ENCODE measurements at places on chromosomes 2 and 18.

DNA sequence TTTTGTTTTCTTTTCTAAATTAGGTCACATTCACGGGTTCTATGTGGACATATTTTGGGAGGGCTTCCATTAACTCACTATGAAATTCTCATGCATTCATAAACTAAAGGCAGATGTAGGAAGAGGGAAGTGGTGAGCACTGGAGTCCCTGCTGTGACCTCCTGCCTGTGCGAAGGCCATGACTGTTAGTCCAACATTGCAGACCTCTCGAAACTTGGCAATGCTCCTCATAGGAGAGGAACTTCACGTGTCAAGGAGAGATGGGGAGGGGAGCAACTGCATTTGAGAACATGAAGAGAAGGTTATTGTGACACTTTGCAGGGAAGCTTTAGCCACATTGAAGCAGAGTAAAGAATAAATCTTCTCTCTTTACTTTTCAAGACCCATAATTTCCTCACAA is 126.4 kb upstream of the HNMT start:
- DNase-seq = no peak

DNA sequence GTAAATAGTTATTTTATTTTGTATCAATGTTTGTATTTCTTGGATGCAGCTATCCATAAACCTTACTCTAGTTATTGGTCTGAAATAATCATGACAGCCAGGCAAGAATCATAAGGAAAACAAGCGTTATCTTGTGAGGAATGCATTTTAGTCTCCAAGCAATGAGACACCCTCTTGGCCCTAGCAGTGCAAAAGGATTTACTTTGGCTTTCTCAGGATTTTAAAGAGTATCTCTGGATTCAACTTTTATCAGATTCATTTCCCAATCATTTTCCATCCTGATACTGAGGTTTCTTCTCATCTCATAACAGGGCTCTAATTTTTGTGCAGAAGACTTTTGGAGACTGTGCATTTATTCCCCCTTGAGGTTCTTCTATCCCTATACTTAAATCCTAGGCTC is 480.8 kb downstream of the TMX3 start:
- no peak for DNase-seq

- no peak for DNase-seq
Observed at GRCh38 chr2:42781181-42781580, 11.2 kb downstream of the HAAO start.

DNA sequence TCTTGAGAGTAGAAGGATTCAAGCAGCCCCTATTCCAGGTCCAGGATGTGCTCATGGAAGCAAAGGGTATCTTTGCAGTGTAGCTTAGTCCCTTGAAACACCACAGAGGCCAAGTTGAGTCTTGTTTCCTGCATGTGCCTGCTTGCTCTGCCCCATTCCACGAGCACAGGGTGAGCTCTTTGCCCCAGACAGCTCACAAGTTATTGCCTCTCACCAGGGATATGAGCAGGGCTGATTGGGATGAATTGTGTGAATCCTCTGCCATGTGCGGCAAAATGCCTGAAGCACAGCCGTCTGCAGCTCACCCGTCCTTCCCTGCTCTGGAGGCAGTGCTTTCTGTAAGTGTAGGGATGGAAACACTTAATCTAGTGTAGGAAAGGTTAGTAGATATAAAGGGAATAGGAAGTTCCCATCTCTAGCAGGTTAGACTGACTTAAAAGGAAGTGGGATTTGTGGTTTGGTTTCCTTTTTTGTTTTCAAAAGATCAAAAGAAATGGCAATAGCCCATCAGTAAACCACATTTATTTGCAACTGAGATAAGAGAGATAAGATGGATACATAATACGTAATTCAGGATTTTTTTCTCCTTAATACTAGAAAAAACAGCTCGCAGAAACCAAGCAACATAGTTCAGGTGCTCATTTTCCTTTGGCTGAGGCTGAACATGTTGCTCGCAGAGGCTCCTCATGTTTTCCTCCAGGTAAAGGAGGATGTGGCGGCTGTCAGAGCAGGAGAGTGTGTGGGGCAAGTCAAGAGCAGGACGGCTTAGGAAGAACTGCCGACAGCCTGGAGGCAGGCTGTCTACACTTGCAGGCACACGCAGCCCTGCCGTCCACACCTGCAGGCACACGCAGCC is 41.4 kb downstream of the TMEM182 start:
- DNase-seq = no peak

- DNase-seq = no peak
Observed at GRCh38 chr2:60105906-60106305, 447.5 kb downstream of the BCL11A start.

DNA sequence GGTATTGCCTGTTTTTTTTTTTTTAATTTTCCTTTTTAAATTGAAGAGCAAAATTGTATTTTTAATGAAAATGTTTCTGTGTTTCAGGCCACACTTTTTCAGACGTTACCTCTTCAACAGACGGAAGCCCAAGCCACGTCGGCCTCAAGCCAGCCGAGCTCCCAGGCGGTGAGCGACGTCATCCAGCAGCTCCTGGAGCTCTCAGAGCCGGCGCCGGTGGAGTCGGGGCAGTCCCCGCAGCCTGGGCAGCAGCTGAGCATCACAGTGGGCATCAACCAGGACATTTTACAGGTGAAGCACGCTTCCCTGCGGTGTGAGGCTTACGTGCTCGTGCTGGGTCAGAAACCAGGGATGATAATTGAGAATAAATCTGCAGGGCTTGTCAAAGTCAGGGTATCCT is 57.7 kb downstream of the ZNF236 start:
- DNase-seq = no peak

- peak; percentile 37 for DNase-seq
Observed at GRCh38 chr2:108594982-108595464, 60.8 kb downstream of the LIMS1 start.

DNA sequence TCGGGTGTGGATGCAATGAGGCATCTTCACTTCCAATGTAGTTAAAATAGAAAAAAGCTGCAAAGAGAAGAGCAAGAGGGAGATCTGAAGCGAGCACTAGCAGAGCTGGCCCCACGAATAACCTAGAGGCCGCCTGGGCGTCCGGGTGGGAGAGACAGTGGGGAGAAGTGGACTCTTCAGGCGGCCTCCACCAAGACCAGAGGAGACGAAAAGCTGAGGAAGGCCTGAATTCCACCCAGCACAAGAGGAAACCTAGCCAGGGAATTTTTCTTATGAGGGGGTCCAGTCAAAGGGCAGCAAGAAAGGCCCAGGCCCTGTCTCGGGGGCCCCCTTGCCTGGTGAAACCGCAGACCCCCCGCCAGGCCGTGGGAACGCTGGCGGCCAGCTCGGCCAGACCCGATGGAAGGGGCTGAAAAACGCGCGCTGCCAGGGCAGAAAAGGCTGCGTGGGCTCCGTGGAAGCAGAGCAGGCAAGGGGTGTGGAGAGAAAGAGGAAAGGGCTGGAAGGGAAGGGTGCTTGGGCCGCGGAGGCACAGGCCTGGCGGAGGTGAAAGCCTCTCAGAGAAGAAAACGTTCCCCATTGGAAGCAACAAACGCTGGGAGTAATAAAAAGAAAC is 69.2 kb downstream of the KCTD1 start:
- DNase-seq = no peak

DNA sequence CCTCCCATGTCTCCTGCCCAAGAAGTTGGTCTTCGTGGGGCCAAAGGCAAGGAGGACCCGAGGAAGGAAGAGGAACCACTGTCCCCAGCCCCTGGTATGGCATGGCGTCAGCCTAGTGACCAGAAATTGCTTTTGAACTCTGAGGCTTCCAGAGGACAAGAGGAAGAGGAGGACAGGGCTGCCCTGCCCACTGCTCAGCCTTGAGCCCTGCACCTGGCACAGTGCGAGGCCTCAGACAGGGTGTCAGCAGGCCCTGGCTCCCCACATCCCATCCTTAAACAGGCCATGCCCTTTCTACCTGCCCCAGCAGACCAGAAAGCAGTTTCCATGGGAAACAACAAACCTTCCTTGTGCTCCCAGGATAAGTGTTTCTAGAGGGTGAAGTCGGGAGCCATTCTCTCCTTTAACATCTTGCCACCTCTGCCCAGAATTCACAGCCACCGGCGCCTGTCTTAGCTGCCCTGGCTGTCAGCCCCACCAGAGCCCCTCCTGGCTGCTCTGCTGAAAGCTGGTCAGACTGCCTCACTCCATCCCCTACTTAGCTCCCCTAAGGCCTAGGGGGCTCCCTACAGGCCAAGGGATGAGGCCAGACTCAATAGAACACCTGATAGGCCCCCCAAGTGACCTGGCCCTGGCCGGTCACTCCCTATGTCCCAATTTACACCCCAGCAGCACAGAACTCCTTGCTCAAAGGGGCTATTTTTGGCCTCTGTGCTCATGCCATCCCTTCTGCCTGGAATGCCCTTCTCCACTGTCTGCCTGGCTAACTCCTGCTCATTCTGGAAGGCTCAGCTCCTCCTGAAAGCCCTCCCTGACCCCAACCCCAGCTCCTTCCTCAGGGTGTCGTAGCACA is 20.6 kb downstream of the ATOH8 start:
- no peak for DNase-seq

DNA sequence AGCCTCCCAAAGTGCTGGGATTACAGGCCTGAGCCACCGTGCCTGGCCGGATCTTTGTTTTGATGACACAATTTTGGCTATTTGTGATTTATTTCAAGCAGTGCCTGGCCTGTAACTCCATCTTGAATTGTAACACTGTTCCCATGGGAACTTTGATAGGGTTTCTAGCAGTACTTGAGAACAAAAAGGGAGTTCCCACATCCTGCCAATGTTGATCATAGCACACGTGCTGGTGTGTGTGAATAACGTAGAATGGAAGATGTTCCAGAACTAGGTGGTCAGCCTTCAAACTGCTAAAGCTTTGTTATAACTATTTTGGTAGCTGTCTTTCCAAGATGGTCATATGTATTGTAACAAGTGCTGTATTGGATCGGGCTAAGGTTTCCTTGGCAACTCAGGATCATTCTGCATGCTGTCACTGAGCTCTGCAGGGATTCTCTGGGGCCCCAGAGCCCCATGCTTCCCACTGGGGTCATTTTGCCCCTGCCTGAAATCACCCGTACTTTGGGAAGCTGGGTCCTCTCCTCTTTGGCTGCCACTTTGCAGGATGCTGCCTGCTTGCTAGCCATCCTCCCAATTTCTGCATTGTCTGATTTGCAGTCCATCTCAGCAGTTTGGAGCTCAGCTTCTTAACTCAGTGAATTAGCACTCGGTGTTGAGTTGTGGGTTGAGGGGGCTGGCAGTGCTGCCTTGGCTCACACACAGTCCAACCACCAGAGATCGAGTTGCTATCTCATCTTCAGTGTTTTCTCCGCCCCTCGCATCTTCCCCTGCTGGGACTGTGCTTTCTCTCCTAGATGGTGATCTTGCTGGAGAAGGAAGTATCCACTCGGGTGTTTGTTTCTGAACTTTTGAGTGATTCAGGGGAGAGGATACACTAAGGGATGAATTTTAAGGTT is 26.8 kb downstream of the SH3RF3 start:
- DNase-seq = no peak

- no peak for DNase-seq
Observed at GRCh38 chr2:237494066-237494465, 7.0 kb downstream of the MLPH start.

DNA sequence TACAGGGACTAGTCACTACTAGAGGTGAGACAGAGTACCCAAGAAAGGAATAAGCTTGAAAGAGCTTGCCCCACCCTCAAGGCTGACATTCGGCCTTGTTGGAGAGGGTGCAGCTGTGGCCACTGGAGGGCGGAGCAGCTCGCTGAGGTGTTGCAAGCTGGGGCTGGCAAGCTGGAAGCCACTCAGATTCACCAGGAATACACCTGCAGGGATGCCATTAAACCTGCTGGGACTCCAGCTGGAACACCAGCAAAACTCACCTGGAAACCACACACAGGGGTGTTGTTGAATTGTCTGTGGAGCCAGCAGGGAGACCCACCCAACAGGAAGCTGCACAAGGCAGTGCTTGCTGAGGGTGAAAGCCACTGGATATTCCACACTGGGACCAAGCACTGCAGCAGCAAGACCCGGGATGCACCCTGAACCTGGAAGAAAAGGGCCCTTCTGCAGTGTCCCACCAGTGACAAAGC is 26.1 kb downstream of the KCTD18 start:
- DNase-seq = no peak

DNA sequence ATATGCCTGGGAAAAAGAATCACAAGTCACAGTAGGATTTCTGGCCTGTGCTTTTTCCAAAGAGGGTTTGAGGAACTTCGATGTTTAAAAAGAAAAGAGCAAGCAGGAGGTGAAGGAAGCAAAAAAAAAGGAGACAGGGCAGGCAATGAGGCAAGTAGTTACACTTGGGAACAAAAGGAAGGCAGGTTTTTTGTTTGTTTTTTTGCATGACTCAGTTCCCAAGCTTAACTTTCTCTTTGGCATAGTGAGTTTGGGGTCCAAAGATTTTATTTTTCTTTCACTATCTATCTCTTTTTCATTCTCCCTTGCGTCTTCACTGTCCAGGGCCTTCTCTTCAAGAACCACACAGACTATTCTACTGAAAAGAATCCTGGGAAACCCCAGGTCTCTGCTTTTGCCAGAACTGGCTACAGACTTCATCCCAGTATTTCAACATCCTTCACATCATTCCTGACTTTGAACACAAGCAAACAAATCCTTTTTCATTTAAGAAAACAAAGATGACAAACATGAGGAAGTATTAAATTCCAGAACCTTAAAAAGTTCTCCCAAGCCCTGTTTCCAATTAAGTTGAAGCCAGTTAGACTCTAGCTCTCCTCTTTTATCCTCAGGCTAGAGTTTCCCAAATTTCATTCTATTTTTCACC is 210.7 kb upstream of the RND3 start:
- DNase-seq = no peak

DNA sequence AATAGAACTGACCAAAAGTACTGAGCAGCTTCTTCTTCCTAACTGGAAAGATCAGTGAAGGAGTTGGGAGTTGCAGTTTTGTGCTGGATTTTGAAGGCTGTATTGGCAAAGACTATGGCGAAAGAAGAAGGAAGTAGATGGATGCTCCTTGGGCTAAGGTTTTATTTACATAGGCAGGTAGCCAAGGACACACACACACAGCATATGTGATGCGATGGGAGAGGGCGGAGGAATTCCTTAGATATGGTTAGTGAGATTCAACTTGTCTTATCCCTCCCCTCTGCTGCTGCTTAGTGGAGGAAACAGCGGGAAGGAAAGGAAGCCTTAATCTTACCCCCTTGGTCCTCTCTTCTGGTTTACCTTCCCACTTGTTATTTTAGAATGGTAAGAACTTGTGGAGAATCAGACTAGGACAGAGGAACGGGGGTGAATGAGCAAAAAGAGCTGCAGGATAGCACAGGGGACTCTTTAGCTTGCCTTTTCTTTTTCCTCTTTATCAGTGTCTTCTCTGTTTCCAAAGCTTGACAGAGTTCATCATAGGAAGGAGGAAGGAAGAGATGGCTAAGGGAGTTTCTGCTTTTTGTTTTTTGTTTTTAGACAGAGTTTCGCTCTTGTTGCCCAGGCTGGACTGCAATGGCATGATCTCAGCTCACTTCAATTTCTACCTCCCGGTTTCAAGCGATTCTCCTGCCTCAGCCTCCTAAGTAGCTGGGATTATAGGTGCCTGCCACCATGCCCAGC is 87.9 kb downstream of the OSBPL6 start:
- DNase-seq = no peak
